Right forelimb (tissue), 1 donor: ENCODE measurements at places on chromosomes 1 and 21.

DNA sequence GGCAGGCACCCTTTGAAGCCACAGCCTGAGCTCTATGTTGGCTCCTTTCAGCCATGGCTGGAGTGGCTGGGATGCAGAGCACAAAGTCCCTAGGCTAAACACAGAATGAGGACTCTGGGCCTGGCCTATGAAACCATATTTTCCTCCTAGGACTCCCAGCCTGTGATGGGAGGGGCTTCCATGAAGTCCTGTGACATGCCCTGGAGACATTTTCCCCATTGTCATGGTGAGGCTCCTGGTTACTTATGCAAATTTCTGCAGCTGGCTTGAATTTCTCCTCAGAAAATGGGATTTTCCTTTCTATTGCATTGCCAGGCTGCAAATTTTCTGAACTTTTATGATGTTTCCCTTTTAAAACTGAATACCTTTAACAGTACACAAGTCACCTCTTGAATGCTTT lies 61.3 kb downstream of the VCAM1 start:
- DNase-seq, result no peak

DNA sequence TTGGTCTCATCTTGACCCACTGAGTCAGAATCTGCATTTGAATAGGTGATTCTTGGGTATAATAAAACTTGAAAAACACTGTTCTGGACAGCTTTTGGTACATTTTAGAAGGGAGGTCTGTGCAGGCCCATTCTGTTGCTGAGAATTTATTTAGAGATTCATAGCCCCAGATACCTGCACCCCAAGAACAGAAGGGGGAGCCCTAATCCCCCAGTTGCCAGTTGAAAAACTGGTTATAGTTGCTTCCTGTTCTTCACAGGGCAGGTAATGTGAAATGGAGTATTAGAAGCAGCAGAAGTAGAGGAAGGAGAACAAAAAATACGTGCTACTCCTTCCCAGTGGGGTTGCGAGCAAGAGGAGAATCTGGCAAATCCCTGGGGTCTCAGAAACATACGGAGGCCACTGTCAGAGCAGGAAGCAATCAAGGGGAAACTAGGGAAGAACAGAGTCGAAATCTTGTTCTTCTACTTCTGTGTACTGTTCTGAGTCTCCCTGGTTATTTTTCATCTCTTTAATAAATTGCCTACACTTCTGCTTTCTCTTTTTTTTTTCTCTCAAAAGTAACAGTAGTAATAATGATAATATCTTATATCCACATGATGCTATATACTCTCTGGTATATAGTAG lies 4.6 kb upstream of the CLCA2 start:
- no peak for DNase-seq

DNA sequence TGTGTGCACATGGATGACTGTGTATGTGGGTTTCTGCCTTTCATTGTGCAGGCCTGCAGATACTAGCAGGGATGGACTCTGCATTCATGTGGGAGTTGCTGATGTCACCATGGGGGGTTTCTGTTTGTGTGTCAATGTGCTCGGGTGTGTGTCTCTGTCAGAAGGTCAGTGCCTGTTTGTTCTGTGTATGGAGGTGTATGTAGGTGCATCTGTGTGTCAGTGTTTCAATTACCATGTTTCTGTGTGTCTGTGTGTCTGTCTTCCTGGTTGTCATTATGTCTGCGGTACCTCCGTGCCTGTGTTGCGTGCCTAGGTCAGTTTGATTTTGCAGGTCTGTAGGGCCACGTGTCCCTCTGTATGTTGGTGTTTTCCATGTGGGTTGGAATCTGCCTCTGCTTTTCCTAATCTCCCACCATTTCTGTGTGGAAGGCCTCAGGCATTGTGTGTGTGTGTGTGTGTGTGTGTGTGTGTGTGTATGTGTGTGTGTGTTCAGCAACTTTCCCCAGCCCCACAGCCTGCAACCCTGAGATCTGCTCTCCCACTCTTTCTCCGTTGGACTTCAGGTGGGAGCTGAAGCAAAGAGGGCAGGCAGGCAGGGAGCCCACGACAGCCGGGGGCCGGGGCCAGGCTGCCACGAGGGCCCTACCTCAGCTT lies 36.7 kb upstream of the WASF2 start:
- no peak for DNase-seq

GRCh38 chr1:61270761-61271411 lies 188.5 kb downstream of the NFIA start:
- no peak for DNase-seq

- no peak for DNase-seq
Observed at GRCh38 chr1:180566495-180566894, 7.7 kb downstream of the OVAAL start.

GRCh38 chr1:242240691-242241090 lies 241.8 kb upstream of the MAP1LC3C start:
- no peak for DNase-seq

GRCh38 chr1:204321665-204322064 lies 38.1 kb downstream of the PLEKHA6 start:
- DNase-seq, result no peak

DNA sequence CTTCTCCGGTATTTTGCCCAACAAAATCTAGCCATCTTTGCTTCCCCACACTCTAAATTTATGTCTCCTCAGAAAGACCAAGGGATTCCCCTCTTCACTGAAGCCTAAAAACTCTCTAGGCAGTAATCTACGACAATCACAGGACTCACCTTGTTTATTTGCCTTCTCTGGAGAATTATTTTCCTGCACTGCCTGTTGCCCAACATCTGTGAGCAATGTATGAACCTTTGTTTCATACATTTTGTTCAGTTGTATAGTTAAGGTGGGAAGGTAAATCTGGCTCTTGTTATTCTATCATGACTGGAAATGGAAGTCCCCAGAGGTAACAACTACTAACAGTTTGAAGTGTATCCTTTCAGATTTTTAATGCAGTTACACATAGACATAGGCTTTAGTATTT lies 2.2 kb downstream of the COPA start:
- no peak for DNase-seq

DNA sequence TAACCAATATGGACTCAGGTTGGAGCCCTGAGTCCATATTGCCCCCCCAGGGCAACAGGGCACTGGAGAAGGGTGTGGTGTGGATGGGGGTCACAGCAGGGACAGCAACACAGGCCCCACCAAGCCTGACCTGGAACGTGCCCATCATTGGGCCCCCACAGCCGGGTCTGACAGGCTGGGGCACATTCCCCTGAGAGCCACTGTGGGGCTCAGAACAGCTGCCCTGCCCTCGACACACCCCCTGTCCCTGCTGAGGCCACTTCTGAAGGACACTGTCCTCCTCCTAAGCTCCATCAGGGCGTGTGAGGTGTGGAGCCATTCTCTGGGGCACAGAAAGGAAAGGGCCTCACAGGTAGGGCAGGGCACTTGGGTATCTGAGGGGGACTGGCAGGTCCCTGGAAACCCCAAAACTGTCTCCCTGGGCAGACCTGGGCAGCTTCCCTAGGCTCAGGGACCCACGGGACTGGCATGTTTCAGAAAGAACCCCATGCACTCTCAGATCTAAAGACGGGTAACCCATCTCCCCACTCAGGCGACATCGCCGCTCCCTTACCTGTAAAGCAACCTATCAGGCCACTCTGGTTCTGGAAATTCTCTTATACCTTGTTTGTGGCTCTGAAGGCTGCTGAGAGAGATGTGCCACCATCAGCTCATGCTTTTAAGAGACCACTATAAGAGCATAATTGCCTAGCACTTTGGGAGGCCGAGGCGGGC lies 95.5 kb downstream of the DMRTB1 start:
- DNase-seq, result peak; percentile 40

DNA sequence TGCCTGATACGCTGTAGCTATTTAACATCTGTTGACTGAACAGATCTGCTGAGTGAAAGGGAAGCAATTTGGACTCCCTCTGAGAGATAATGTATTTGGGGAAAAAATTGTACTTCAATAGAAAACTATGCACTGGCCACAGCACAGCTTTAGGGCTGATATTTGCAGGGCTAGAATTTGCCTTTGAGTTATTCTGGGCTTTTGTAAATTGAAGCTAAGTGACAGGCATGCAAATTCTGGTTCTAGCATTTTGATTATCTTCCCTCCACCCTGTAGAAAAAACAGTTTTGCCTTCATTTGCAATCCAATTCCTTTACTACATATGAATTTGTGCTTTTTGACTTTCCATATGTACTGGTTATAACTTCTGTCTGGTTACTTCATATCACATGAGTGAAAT lies 7.9 kb downstream of the KYAT3 start:
- no peak for DNase-seq

DNA sequence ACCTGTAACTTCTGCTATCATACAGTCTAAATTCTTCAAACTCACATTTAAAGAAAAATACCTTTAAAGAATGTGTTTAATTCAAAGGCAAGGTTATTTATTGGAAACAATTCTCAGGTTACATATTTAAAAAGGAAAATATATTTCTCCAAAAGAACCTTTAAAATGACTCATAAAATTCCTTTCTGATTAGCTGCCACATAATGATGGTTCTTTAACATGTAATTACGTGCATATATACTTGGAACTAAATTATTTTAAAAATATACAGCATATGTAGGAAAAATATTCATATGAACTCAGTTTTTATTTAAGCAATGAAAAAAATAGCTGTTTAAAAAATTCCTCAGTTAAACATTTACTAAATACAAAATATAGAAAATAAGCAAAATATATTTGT lies 173.6 kb downstream of the COP1 start:
- DNase-seq, result no peak
